ENCODE measurements at places on chromosomes 16 and 17.

DNA sequence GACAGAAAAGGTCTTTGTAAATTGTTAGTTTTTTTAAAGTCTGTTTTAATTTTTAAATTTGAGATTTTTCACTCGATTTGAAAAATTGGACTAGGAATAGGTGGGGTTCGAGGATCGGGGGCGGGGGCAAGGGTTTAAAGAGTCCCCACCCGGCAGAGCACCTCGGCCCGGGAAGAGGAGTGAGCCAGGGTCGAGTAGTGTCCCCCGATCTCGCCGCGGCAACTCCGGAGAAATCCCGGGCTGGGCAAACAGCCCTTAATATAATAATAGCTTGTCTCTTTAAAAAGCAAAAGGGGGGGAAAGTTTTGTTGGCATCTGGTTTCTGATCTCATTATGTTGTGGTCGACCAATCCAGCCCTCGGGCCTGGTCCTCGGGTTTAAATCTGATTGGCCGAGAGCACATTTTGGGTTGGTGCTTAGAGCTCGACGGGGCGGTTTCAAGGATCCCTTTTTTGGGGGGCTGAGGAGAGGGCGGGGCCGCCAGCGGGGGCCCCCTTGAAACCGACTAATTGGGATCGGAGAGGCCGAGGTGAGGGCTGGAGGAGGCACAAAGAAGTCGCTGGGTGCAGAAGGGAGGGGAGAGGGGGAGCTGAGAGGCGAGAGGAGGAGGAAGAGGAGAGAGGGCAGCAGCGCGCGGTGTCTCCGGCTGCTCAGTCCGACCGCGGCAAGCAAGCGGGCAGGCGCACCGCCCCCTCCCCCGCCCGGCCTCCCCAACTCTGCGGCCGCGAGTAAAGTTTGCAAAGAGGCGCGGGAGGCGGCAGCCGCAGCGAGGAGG is at the start of gene FZD2:
FZD2 (plus strand) TSS at position 653 of the 775 bp plus-strand sequence. CDS start 205 bp downstream, outside the sequence.
- peak; percentile 37 for DNase-seq

GRCh38 chr17:37106049-37106448 is 157.3 kb downstream of the AATF start:
- DNase-seq, result no peak

DNA sequence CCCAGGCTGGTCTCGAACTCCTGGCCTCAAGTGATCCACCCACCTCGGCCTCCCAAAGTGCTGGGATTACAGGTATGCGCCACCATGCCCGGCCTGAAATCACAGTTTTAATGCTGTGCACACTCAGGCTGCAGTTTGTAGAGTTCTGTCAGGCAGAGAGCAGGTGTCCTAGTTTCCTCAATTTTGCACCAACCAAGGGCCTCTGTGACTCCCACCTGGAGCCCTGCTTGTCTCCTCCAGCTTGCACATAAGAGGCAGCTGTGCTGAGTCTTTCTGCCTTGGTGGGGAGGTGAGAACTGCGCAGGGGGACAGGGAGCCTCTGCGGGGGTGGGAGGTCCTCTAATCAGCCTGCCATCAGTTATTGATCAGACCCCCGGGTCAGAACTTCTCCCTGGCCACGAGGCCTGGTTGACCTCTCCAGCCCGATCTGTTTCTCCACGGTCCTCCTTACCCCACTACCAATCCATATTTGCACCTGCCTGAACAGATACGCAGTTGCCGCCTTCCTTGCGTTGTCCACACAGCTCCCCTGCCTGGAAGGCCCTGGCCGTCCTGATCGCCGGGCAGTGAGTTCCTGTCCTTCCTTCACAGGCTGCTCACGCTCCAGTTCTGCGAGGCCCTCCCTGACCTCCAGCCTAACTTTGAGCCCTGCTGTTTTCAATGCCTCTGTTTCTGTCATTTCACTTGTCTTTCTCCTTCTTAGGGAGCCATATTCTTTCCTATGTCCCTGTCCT is 48.1 kb upstream of the SIAH1 start:
- no peak for DNase-seq

GRCh38 chr16:20614186-20615141 is 38.3 kb upstream of the ACSM2B start:
- no peak for DNase-seq

Data from posterior cingulate gyrus (tissue), 11 donors.